Stimulated activated CD8-positive, alpha-beta memory T cell treated with anti-CD3 and anti-CD28 coated beads, Interleukin-4, amount 100 ng/mL, for 1 hour (primary cell): ENCODE measurements at places on chromosomes 13 and 19.

GRCh38 chr19:4324228-4324627, 14.4 kb downstream of the STAP2 start:
- DNase-seq: no peak

DNA sequence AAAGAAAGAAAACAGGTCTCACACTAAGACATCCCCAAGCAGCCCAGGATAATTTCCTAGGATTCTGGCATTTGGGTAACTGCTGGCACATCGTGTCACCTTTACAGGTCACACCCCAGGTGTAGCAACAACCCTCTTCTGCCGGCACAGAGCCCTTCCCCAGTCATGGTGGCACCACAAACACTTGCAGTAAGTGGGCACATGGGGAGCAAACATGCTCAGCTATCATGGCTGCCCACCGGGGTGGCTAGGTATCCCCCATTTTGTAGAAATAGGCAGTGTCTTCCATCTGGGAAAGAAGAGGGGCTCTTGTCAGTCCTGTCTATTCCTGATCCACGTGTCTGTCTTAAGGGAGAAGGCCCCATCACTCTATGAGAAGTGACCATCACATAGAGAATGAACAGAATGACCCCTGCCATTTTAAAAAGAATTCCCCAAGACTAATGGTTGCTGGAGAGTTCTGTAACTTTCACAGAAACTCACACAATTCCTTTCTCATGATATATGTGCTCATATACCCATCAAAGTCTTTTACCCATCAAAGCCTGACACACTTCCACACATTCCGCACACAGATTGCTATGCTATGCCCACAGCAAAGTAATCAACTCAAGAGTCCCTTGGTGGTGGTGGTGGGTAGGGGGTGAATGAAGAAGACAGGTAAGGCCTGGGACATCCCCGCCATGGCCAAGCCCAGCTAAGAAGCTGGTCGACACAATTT, 33.3 kb downstream of the BRD4 start:
- DNase-seq: no peak

- no peak for DNase-seq
Measured at GRCh38 chr19:33396701-33397535, 23.4 kb downstream of the CEBPG start.

- DNase-seq: no peak
Measured at GRCh38 chr13:110266431-110266809, 40.5 kb downstream of the COL4A1 start.

DNA sequence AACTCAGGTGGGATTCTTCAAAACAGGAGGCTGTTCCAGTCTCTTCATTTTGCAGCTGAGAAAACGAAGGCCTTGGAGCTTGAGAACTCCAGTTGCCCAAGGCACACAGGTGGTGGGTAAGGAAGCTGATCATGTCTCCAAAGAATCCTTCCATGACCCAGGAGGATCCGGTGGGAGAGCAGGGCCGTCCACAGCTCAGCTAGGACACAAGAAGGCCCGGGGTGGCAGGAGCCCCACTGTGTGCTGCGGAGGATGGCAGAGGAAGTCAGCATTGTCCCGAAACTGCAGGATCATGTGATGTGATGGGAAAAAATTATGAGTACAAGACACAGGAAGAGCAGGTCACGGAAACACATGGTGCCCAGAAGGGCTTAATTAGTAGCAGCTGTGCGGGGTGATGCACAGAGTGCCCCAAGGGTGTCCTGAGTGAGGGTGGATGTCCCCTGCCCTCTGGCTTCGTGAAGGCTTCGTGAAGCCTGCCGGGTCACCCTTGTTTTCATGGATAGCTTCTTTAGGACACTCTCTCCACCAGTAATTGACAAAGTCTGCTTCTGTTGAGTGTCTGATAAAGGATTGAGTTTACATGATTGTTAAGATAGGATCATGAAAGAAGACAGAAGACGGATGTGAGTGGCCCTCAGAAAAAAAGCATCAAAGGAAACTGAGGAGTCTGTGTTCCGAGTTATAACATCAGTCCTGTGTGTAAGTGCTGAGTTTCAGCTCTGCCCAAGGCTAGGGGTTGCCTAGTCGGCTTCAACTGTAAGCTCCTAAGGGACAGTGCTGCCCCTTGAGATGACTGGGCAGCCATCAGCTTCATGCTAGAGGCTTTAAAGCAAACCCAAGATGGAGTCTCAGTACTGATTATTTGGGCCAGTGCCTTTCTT, 33.8 kb upstream of the SACS start:
- no peak for DNase-seq

DNA sequence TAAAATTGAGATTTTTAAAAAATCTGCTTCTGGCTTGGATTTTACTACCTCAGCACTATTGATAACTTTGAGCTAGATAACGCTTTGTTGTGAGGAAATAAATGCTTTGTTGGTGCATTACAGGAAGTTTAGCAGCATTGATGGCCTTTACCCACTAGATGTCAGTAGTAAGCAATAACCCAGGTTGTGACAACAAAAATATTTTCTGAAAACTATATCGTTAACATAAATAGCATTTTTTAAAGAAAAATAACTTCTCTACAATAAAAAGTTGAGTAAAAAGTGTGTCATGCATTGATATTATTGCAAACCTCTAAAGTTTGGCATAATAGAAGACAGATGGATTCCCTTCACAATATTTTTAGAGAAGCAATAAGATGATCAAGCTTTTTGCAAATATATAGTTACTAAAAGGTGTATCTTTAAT, 1246.5 kb downstream of the UQCRFS1 start:
- no peak for DNase-seq

DNA sequence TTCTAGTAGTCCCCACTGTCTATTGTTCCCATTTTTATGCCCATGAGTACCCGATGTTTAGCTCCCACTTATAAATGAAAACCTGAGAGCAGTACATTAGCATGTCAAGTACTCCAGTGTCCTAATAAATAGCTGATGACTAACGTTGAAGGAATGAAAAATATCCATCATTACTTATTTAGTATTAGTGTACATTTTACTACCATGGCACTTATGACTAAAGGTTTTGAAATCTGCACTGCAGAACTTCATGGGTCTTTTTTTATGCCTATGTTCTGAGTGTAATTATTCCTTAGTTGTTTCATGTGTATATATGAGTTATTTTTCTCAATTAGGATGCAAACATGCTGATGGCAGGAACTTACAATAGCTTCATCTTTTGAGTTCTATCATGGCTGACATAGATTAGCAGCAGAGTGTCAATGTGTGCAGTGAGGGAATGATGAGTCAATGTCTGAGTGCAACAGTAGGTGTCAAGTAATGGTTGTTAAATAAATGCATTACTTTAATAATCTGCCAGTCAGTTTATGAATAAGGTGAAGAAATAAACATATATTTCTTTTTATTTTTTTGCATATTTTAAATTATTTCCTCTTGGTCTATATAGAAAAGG, 188.4 kb downstream of the ITGBL1 start:
- DNase-seq: no peak

- no peak for DNase-seq
Measured at GRCh38 chr13:31069808-31070534, 91.7 kb downstream of the HSPH1 start.
